ENCODE measurements at places on chromosomes 6 and 20.

GRCh38 chr6:157608221-157609075 lies 214.6 kb upstream of the SNX9 start:
- DNase-seq = no peak

DNA sequence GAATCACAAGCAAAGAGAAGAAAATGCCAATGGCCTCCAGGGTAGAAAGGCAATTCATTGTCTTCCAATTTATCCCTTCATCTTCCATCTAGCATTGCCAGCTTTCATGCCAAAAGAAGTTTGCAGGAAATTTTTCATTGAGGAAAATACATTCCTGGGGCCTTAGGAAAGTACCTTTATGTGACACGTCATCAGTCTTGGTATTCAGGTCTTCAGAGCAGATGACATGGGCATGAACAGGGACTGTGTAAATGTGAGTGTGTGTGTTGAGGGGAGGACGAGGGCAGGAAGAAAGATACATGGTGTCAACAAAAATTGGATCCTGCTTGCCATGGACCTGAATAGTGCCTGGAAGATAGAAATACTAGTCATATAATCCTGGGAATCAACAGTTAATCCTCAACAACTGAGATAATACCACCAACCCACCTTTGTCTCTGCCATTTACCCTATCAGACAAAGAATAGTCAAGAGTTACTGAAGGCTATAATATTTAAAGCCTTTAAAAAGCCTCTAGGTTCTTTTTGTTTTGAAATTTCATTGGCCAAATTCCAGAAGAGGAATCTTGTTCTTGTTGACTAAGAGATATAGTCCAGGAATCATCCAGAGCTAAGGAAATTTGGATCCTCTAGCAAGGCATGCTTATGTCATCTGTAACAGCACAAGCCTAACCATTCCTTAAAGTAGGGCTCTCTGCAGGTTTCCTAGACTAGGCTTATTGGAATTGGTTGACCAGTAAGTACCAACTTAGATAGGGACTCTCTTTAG lies 405.8 kb upstream of the SASH1 start:
- no peak for DNase-seq

GRCh38 chr6:14516956-14517355 lies 399.4 kb downstream of the CD83 start:
- no peak for DNase-seq

DNA sequence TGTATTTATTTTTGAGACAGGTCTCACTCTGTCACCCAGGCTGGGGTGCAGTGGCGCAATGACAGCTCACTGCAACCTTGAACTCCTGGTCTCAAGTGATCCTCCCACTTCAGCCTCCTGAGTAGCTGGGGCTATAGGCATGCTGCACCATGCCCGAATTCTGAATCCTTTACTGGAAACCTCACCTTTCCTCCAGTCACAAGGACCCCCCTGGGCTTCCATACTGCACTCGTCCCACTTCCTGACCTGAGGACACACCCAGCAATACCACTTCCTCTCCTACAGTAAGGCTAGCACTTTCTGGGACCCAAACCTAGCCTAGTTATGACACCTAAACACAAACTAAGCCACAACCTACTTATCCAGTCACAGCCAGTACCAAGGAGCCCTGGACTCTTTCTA lies 68.2 kb downstream of the FAM217A start:
- DNase-seq = no peak

GRCh38 chr20:63335711-63336110 lies 25.4 kb downstream of the CHRNA4 start:
- DNase-seq = no peak

DNA sequence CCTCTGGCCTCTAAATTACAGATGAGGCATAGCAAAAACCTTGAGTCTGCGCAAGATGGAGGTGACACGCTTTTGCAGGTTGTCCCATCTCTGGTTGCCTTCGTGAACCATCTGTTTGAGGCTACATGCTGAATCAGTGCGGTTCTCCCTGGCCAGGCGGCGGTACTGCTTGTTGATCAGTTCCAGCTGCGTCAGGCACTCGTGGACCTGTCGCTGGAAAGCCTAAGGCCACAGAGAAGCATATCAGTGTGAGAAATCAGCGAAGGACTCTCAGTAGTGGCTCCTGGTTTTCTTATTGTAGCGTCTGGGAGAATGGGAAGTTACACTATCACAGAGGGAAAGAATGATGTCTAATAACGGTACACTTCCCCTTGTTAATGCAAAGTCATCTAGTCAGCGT lies 344.4 kb downstream of the ESR1 start:
- no peak for DNase-seq

DNA sequence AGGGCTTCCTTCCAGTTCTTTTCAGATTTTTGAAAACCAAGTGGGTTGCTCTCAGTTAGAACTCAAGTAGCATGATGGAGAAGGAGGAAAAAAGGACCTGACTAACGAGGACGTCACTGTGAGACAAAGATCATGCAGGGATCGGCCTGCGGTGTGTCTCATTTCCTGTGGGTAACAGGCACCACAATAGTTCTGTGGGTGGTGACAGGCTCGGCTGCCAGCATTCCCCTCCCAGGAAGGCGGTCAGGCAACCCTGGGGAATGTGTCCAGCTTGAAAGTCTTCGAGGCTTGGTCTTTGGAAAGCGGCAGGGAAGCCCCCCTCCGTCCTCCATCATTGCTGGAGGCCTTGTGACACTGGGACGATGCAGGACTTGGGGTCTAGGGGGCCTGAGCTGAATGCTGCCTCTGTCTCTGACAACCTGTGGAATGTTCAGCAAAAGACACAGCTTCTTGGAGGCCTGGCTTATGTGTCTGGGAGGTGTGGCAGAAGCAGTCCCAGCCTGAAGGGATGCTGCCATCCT lies 121.0 kb downstream of the BCAS1 start:
- no peak for DNase-seq

GRCh38 chr6:169960521-169960885 lies 209.1 kb downstream of the ERMARD start:
- DNase-seq = no peak

DNA sequence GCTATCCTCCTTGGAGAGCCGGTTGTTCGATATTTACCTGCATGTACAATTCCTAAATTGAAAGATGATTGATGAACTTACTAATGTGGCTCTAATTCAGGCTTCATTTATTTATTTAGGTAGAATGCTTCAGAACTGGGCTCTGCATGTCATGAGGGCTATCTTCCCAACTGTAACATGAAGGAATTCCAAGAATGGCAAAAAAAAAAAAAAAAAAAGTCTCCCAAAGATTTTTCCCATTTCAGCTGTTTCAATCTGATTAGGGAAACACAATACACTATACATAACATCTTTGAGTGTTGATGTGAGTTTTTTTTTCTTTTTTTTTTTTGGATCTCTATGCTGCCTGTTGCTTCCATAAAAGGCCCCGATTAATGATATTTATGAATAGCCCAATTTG lies 120.1 kb upstream of the SHLD1 start:
- no peak for DNase-seq

DNA sequence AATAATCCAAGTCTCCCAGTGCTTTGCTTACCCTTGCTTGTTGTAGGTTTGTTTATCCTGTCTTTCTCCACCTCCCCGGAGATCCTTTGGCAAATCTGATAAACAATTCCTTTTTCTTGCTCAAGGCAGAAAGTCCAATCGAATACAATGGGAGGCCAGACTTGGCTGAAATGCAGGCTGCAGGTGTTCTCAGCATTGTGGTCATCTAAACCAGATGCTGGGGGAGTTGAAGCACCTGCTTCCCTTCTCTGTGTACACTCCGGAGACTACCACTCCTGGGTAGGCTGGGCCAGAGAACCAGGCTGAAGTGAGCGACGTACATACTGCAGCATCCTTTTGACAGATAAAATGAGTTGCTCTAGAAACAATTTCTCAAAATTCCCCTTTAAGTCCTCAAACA lies 82.6 kb upstream of the PREP start:
- no peak for DNase-seq

GRCh38 chr6:42372699-42373098 lies 79.0 kb downstream of the TRERF1 start:
- no peak for DNase-seq

DNA sequence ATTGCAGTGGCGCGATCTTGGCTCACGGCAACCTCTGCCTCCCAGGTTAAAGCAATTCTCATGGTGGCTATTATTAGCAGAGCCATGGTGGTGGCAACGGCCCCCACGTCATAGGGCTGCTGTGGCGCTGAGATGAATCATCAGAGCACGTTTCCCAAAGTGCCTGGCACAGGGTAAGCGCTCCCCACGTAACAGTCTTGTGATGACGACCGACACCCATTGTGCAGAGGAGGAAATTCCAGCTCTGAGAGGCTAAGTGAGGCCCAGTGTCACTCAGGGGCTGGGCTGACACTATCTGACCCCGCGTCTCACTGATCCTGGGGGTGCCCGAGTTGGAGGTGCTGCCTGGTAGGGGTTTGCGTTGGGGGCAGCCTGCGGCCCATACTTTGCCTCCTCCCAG lies 16.2 kb downstream of the SUN5 start:
- no peak for DNase-seq

DNA sequence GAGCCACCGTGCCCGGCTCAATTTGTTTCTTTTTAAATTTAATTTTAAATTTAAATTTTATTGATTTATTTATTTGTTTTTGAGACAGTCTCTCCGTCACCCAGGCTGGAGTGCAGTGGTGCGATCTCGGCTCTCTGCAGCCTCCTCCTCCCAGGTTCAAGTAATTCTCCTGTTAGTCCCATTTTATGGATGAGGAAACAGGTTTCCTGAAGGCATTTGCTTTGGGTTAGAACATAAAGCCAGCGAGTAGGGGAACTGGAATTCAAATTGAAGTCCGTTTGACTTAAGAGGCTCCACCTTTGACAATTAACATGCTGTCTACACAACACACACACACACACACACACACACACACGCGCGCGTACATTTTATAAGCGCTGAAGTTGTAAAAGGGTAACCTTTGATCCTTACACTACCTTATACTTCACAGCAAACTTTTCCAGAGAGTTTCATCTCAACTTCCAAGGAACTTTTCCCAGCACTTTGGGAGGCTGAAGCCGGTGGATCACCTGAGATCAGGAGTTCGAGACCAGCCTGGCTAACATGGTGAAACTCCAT lies 232.0 kb downstream of the BCAS1 start:
- DNase-seq = no peak

DNA sequence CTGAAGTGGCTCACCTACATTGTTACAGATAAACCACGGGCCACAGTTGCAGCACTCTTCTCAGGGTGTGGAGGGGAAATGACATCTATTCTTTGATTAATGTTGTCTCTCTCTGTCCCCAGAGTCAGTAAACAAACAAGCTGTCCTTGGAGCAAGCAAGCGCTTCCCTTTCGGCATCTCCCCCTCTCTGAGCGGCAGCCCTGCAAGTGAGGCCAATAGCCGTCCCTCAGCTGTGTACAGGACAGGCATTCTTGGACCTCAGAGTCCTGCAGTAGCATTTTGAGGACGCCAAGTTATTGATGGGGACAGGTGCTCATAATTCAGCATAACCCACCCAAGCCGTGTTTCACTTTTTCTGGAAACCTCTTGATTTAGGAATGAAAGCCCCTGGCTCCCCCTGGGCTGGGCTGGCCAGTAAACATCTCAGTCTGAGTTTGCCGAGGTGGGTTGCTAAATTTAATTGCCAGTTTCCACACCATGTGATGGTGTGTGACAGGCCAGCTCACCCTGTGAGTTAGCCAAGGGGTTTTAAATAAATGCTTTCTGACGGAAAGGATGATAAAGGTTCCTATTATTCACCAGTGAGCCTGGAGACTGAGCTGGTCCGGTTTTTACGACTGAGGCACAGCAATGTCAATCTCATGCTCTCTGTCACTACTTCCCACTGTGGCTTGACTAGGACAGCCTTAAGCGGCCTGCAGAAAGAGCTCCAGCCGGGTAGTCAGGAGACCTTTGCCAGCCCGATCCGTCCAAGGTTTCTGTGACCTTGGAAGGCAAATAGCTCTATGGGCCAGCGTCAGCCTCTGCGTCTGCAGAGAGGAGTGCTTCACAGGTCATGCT lies 214.8 kb upstream of the RREB1 start:
- DNase-seq = no peak

DNA sequence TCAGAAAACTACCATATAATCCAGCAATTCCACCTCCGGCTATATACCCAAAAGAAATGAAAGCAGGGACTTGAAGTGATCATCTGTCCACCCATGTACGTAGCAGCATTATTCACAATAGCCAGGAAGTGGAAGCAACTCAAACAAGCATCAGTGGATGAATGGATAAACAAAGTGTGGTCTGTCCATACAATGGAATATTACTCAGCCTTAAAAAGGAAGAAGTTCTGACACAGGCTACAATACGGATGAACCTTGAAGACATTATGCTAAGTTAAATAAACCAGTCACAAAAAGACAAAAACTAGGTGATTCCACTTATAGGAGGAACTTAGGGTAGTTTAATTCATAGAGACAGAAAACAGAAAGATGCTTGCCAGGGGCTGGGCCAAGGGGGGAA lies 76.5 kb downstream of the ATP9A start:
- DNase-seq = no peak

- DNase-seq = no peak
These were observed 175.5 kb upstream of the GJE1 start for GRCh38 chr6:141957271-141957670.

GRCh38 chr20:56735084-56735642 lies 106.1 kb downstream of the TFAP2C start:
- DNase-seq = no peak

- DNase-seq = no peak
These were observed 80.3 kb downstream of the NDUFAF5 start for GRCh38 chr20:13865156-13865555.

DNA sequence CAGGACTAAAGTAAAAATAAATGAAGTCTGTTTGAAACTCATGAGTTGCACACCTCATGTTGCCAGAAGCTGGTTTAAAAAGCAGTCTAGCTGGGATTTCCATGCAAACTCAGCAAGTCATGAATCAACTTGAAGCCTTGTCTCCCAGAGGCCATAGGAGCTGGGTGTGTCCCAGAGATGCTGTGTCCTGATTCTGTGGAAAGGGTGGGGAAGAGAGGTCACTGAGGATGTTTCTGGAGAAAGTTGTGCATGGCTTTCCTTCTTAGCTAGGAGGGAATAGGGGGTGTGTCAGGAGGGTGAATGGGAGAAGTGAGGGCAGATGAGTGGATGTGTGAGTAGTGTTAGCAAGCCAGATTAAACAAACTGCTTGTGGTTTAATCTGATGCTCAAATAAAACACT lies 111.3 kb downstream of the ADAT2 start:
- no peak for DNase-seq

- no peak for DNase-seq
These were observed 20.6 kb downstream of the NHLRC1 start for GRCh38 chr6:18101873-18102272.

- DNase-seq = no peak
These were observed 42.9 kb downstream of the ZFAND3 start for GRCh38 chr6:37862430-37862829.

GRCh38 chr6:3762359-3762758 lies 10.8 kb upstream of the PXDC1 start:
- no peak for DNase-seq
